CD4-positive, alpha-beta memory T cell (primary cell): ENCODE measurements at places on chromosomes 3 and 15. TPM values are rescaled to one million over a fixed set of nuclear protein-coding genes. Genes with fewer than 3 reads are reported as not detected.

The CDHR4 gene
- 0.17 TPM for total RNA-seq

The WHAMM gene
- total RNA-seq, result 33.5 TPM

The KBTBD12 gene
- not detected for total RNA-seq

- no peaks in the 10 kb centered on the region for H3K27me3 ChIP-seq
- H3K27ac ChIP-seq, result no peak overlapping the region
- DNase-seq, result no peak
- H3K4me1 ChIP-seq, result no peaks in the 10 kb centered on the region
- H3K4me3 ChIP-seq, result no peak overlapping the region
These were observed 171.8 kb upstream of the WNT5A start for GRCh38 chr3:55658690-55659562.

The FANCD2OS gene
- total RNA-seq, result not detected

- H3K36me3 ChIP-seq, result no peaks in the 10 kb centered on the region
- no peaks in the 10 kb centered on the region for H3K27me3 ChIP-seq
- no peak overlapping the region for H3K27ac ChIP-seq
- H3K4me3 ChIP-seq, result no peak overlapping the region
These were observed 466.1 kb upstream of the CFAP20DC start for GRCh38 chr3:59515966-59516365.

DNA sequence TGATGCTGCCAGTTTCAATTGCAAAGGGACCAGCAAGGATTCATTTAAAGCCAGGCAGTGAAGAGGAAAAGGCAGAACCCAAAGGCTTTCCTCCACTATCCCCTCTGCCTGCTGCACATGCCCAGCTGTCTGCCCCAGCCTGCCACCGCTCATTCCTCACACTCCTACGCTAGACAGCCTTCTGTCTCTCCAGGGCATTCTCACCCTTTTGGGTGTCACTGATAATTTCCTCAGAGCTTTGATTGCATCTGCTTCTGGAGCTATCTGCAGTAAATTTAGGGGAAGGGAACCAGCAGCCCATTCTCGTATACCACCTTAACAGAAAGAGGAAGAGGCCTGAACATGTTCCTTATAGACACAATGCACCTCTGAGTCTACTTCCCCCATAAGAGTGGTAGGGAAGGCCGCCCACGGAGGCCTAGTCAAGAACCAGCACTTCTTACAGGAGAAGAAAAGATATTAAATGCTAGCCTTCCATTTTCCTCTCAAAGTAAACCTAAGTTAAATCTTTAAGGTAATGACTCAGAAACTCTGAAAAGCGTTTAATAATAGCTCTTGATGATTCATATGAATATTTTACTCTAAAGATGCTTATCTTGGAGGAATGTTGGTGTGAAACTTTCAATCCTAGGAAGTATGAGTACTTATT, 20.9 kb downstream of the NUDT16 start:
- no peak overlapping the region for H3K4me3 ChIP-seq
- H3K27ac ChIP-seq, result no peak overlapping the region
- no peaks in the 10 kb centered on the region for H3K27me3 ChIP-seq
- no peaks in the 10 kb centered on the region for H3K36me3 ChIP-seq
- no peak for DNase-seq

DNA sequence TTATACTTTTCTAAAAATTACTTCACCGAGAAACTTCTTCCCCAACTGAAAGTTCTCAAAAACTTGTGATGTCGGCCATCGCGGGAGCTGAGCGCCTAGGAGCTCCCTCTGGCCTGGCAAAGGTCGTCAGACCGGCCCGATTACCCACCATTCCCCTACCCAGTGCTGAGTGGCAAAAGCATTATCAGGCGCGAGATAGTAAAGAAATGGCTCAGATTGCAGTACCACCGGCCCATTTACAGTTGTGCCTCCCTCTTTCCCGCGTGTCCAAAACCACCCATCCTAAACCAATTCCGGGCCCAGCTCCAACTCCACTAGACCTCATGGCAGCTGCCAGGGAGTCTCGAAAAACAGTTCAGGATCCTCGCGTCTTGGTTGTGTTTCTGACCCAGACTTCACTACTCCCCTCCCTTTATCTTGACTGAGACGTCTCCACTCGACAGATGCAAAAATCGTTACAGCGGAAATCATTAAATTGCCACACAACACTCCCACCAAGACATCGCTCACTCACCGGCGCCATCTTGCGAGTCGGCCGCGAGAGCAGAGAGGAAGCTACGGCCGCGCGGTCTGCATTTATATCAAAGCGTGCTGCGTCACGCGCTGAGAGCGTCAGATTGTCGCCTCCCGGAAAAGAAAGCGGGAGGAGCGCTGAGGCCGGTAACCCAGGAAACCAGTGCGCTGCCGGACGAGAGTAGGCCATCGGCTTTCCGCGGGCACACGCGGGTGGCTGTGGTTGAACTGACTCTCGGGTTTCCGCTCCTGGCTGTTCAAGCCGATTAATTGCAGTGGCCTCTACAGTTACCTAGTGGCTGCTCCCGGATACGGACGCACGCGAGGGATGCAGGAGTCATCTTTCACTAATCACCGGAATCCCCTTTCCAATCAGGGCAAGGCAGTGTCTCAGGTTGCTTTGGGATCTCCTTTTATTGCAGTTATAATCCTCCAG, at the start of gene RPL22L1:
TSS of gene RPL22L1 (minus strand) at position 551 of the 949 bp plus-strand sequence. CDS start at position 523, 28 bp downstream.
- H3K27me3 ChIP-seq, result no peaks in the 10 kb centered on the region
- H3K27ac ChIP-seq, result peak within 1 kb of the TSS; percentile 82
- peak within 1 kb of the TSS; percentile 76 for H3K4me3 ChIP-seq
- peaks cover 28% of the 10 kb centered on the region for H3K36me3 ChIP-seq
- peak; percentile 94 for DNase-seq

DNA sequence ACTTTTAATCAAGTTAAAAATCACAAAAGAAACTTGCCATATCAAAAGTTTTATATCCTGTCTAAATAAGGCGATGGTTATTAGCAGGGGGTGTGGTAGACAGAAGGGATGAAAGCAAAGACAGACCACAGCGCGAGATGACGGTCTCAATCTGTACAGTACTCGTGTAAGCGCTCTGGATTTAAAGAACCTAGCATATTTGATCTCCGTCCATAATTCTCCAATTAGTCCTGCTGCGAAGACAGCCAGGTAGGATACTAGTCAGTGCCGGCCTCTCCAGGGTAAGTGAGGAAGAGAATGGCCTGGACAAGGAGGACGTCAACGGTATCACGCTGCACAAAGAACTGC, 701 bp downstream of the SGO1 start:
- no peaks in the 10 kb centered on the region for H3K36me3 ChIP-seq
- DNase-seq, result peak; percentile 51
- H3K27ac ChIP-seq, result peak overlapping the region; percentile 93
- H3K4me3 ChIP-seq, result peak overlapping the region; percentile 92
- peaks cover 28% of the 10 kb centered on the region for H3K4me1 ChIP-seq
- H3K27me3 ChIP-seq, result no peaks in the 10 kb centered on the region

GRCh38 chr15:62103431-62103830, 36.7 kb downstream of the C2CD4A start:
- H3K36me3 ChIP-seq, result no peaks in the 10 kb centered on the region
- H3K27me3 ChIP-seq, result no peaks in the 10 kb centered on the region
- no peak overlapping the region for H3K4me3 ChIP-seq
- DNase-seq, result no peak

- H3K27ac ChIP-seq, result no peak overlapping the region
- no peaks in the 10 kb centered on the region for H3K4me1 ChIP-seq
- no peaks in the 10 kb centered on the region for H3K27me3 ChIP-seq
- no peak overlapping the region for H3K4me3 ChIP-seq
- DNase-seq, result no peak
- H3K36me3 ChIP-seq, result no peaks in the 10 kb centered on the region
These were observed 516.3 kb upstream of the CADM2 start for GRCh38 chr3:84442533-84442932.

- no peak overlapping the region for H3K27ac ChIP-seq
- no peak overlapping the region for H3K4me3 ChIP-seq
- peaks cover 8% of the 10 kb centered on the region for H3K4me1 ChIP-seq
- no peaks in the 10 kb centered on the region for H3K27me3 ChIP-seq
These were observed 3.5 kb upstream of the NEO1 start for GRCh38 chr15:73048624-73049295.

DNA sequence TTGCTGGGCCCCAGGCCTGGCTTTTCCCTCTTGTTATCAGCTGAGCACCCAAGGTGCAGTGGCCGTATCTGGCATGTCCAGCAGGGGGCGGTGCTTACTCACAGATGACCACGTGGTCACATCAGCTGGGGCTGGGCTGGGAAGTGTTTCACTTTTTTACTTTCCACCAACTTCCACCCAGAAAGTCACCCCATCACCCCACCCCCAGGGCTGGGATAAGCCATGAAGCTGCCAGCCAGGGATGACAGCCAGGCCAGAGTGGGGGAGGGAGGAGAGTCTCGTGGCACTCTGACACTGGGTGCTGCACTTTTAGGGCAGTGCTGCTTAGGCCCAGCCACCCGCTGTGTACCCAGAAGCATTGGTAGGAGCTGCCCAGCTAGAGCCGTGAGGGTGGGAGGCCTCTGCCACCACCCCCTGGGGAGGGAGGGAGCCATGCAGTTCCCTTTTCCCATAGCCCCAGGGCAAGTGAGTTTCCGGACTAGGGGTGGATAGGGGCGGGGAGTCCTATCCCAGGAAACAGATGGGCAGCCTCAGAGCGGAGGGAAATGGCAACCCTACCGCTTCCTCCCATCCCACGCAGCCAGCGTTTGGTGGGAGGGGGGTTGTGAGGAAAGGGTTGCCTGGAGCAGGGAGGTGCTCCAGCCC, 6.1 kb downstream of the PPCDC start:
- H3K27ac ChIP-seq, result no peak overlapping the region
- H3K27me3 ChIP-seq, result no peaks in the 10 kb centered on the region
- H3K4me1 ChIP-seq, result peaks cover 16% of the 10 kb centered on the region
- peaks cover 7% of the 10 kb centered on the region for H3K36me3 ChIP-seq

The SCAMP5 gene
- total RNA-seq, result 0.26 TPM

- no peak overlapping the region for H3K27ac ChIP-seq
- H3K4me3 ChIP-seq, result no peak overlapping the region
These were observed 40.6 kb upstream of the SEC22A start for GRCh38 chr3:123161167-123161566.

GRCh38 chr15:78003539-78004008, 73.9 kb downstream of the TBC1D2B start:
- H3K36me3 ChIP-seq, result peaks cover 78% of the 10 kb centered on the region
- no peaks in the 10 kb centered on the region for H3K4me1 ChIP-seq
- H3K27me3 ChIP-seq, result no peaks in the 10 kb centered on the region
- H3K4me3 ChIP-seq, result no peak overlapping the region

GRCh38 chr15:51335538-51336410, 2.6 kb downstream of the CYP19A1 start:
- no peak overlapping the region for H3K4me3 ChIP-seq
- no peak overlapping the region for H3K27ac ChIP-seq
- H3K27me3 ChIP-seq, result no peaks in the 10 kb centered on the region
- no peak for DNase-seq

The ELP6 gene
- total RNA-seq, result 28.6 TPM

DNA sequence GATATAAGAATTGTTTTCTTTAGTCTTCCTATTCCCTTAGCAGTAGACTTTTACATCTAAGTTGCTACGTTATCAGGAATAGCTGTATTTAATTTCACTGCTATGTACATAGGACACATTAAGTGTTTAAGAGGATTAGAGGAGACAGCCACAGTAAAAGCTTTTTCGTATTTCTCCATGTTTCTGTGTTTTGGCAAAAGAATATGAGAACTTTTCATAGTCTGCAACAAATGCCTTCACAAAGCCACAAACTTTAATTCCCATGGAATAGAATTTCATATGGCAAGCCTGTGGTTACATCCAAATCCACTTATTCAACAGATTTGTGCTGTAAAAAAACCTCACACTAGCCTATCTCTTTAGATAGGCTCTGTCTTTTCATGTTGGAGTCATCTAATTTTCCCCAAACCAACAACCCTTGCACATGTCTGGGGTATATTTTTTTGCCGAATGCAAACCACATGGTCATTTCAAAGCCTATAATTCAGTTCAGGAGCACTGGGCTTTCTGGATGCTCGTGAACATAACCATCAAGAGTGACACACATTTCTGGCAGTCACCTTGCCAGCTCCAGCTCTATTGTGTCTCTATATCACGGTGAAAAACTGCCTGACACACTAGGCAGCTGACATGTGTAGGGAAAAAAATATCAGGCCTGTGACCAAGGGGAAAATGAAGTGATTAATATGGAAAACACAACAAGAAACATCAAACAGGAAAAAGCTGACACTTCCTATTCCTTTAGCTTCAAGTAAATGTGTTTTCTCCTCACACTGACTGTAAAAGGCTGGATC, 19.2 kb downstream of the PLD1 start:
- H3K36me3 ChIP-seq, result no peaks in the 10 kb centered on the region
- H3K27ac ChIP-seq, result no peak overlapping the region
- H3K4me1 ChIP-seq, result no peaks in the 10 kb centered on the region
- no peak for DNase-seq
- no peaks in the 10 kb centered on the region for H3K27me3 ChIP-seq

GRCh38 chr3:136134091-136134490, 62.0 kb downstream of the MSL2 start:
- H3K27ac ChIP-seq, result no peak overlapping the region
- DNase-seq, result no peak
- no peak overlapping the region for H3K4me3 ChIP-seq
- no peaks in the 10 kb centered on the region for H3K36me3 ChIP-seq

The PRR23A gene
- total RNA-seq, result not detected

GRCh38 chr3:29335943-29336342, 55.1 kb downstream of the RBMS3 start:
- H3K4me1 ChIP-seq, result no peaks in the 10 kb centered on the region
- H3K27ac ChIP-seq, result no peak overlapping the region
- H3K27me3 ChIP-seq, result no peaks in the 10 kb centered on the region
- no peaks in the 10 kb centered on the region for H3K36me3 ChIP-seq
- H3K4me3 ChIP-seq, result no peak overlapping the region

DNA sequence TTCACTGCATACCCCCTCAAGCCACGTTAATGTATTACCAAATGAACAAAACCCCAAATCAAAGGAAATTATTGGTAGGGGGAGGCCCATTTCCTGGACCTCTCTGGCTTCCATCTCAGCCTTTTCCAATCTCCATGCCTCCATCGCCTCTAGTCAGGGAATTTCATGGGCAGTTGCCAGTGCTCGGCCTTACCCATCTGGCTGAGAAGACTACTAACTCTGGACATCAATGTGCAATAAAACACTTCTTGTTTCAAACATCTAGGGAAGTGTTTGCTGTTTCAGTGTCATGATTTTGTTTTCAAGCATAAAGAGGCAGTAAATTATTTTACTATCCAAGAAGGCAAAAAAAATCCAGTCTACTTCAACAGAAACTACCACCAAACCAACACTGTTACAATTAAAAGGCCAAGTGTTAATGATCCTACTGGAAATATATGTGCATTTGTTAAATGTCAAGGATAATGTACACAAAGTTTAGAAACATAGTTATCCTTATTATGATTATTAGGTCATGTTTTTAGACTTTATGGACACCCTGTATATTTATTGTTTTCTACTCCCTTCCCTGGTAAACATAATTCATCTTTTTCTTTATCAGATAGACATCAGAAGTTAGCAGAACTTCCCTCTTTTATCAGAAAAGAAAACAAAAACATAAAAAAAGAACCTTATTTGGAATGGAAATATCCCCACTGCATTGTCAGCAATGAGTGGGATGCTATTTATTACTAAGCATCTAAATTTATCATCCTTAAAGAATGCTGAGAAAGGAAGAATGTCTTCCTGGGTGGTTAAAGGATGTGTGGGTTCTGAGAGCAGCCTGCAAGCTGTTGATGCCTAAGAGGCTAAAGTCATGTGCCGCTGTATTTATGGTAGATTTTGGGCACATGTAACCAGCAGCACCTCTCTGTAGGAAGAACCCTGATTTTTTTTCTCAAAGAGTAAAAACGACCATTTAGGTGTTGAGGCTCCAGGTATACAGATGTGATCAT, 15.2 kb downstream of the LDHAL6B start:
- H3K4me3 ChIP-seq, result no peak overlapping the region
- H3K4me1 ChIP-seq, result no peaks in the 10 kb centered on the region
- no peaks in the 10 kb centered on the region for H3K36me3 ChIP-seq

The CNBP gene
- total RNA-seq, result 369 TPM
